ENCODE measurements at places on chromosomes 6 and 20.

- DNase-seq: peak; percentile 63
Observed at GRCh38 chr20:62623488-62624324, 18.6 kb upstream of the SLCO4A1 start.

GRCh38 chr6:166307082-166308032, 835 bp downstream of the PRR18 start:
- DNase-seq: no peak

GRCh38 chr6:55034752-55035151, 139.6 kb upstream of the HCRTR2 start:
- no peak for DNase-seq

DNA sequence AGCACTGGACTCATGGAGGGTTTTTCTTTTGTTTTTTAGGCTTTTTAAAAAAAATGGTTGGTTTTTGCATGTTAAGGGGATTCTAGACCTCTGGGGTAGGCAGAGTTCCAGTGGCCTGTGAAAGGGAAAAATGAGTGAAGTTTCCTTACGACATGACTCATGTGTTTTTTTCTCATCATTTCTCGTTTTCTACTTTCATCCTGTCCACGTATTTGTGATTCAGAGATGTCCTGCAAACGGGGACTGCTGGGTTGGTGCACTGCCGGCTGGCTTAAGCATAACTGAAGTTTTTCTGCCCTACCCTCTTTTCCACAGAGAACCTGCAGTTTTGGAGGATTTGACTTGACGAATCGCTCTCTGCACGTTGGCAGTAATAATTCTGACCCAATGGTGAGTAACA, 182.3 kb downstream of the SASH1 start:
- DNase-seq: no peak

DNA sequence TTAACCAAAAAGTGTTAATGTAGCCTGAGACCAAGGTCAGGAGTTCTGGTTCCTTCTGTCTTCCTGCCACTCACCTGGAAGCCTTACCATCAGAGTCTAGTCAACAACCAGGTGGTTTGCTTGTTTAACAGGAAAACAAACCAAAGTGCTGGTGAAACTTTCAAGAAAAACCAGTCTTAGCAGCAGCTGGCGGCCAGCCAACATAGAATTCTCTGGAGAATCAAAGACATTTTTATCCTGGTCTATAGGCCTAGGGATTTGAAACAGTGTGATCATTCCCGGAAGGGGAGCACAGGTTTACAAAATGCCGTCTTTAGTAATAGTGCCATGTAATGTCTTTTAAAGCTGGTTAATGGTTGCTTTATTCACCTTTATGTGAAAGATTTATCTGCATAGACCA, 146.6 kb upstream of the AKIRIN2 start:
- DNase-seq: no peak

GRCh38 chr20:32157611-32158010, 48.1 kb downstream of the TM9SF4 start:
- DNase-seq: no peak

Measured in naive thymus-derived CD4-positive, alpha-beta T cell (primary cell).